ENCODE measurements at places on chromosomes 5 and 9.

- DNase-seq, result no peak
Observed at GRCh38 chr9:76417394-76417793, 23.2 kb upstream of the RFK start.

DNA sequence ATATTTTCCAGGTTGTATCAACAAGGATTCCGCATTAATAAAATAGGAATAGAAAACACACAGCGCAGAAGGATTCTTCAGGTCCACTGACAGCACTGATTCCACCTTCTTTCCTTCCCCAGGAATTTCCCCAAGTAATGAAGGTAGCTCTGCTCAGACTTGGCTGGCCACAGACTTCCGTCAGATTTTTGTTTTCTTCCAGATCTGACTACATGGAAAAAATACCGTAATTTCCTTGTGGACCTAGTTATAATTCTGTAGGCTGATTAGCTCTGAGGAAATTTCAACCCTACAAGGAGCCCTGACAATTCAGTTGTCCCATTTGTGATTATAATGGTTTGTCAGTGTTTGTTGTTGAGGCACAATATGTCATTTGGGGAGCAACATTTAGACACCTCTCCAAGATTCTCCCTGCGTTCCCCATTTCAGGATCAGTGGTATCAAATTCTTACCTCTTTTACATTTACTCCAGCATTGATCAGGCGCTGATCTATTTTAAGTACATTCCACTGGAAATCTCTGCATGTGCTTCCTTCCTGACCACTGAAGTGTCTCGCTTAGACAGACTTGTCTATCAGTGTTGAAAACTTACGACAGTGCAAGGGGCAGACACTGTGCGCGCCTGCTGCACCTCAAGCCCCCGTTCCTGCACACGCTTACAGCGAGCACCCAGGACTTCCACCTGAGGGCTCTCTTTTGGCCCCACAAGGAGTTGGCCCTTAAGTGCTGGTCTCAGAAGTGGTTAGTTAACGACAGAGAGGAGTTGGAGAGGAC lies 94.8 kb downstream of the LHFPL2 start:
- DNase-seq, result no peak

- no peak for DNase-seq
Observed at GRCh38 chr5:149403923-149404745, 25.0 kb upstream of the IL17B start.

DNA sequence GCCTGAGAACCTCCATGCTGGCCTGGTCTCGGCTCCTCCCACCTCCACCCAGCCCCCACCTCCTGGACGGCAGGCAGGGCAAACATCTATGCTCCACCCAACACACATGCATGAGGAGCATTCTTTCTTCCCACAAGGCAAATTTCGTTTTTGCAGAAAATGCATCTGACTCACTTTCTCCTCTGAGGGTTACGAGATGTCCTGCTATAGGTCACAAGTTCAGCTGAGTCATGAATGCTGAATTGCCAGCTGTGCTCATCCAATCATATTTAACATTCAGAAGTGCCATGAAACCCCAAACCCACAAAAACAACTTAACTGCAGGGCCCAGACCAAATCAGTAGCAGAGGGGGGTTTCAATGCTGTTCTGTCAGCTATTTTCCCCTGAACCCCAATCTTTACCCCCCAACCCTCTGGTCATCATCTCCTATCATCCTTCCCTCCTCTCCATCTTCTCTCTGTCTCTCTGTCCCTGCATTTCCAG lies 39.0 kb upstream of the OSMR start:
- no peak for DNase-seq

DNA sequence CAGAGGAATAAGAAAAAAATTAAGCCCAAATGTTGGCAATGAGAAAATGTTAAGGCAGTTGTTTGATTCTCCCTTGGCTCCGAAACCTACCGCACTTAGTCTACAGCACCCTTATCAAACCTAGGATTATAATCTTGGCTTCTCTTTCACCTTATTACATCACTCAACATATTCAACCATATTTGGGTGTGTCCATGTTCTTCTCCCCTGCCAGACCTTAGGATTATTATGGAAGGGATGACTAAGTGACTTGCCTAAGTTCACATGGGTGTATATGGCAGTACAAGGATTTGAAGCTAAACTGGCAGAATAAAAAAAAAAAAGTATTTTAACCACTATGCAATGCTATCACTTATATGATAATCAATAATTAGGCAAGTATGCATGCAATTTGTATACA lies 76.4 kb downstream of the PLK2 start:
- no peak for DNase-seq

- no peak for DNase-seq
Observed at GRCh38 chr9:136255896-136256890, 10.6 kb upstream of the QSOX2 start.

- no peak for DNase-seq
Observed at GRCh38 chr5:84298628-84299027, 86.1 kb downstream of the EDIL3 start.

GRCh38 chr5:2890011-2890410 lies 138.5 kb upstream of the IRX2 start:
- DNase-seq, result no peak

DNA sequence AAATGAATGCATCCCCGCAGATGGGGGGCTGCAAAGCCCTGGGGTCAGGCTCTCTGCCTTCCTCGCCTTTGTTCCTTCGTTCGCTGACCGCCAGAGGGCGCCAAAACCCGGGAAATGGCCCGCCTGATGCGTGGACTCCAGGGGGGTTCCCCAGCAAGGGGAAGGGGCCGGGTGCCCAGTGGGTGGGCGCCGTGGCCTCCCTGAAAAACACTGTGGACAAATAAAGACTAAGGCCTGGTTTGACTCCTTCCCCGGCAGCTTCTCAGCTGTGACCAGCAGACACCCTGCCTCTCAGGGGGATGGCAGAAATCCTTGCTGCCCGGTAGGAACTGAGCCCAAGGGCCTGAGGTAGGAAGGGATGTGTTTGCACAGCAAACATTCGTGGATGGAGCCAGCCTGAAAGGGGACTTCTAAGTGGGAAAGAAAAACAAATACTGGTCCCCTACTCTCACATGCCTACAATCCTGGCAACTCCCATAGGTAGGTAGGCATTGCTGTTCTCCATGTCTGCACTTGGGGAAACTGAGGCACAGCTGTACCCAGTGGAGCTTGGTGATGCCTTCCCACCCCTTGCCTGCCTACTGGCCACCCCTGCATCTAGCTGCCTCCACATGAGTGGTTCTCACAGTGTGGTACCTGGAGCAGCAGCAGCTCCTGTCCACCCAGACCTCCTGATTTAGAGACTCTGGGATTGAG lies 57.7 kb downstream of the DUSP1 start:
- DNase-seq, result peak; percentile 53

GRCh38 chr5:108747111-108747773 lies 455 bp upstream of the FER start:
- DNase-seq, result no peak

- DNase-seq, result no peak
Observed at GRCh38 chr5:98749046-98749445, 24.4 kb upstream of the RGMB start.

GRCh38 chr5:28766565-28767158 lies 1728.3 kb upstream of the CDH9 start:
- no peak for DNase-seq

GRCh38 chr9:135514342-135515082 lies 6.7 kb upstream of the LCN1 start:
- DNase-seq, result no peak

- DNase-seq, result no peak
Observed at GRCh38 chr9:25613709-25614108, 64.5 kb downstream of the TUSC1 start.

DNA sequence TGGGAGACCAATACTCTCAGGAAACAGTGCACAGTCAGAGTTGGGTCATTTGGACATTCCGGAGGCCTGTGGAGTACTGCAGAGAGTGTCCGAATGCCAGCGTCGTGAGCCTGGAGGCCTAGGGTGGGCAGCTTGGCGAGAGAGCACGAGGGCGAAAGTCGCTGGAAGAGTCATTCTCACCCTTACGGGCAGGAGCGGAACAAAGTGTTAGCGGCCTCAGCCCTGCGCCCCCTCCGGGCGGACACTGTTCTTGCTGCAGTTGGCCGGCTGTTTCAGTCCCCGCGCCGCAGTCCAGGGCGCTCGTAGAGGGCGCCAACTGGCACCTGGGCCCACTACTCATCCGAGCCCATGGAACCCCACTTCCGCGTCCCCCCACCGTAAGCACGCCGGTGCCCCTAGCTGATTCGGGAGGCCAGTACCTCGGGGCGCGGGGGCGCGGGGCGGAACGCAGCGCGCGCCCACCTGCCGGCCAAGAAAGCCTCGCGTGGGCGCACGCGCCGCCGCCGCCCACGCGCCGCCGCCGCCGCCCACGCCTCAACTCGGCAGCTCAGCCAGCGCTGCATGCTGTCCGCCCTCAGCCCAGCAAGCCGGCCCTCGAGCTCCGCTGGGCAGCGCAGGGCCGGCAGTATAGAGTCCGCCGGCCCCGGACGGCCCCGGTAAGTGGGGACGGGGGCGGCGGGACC lies 99.7 kb upstream of the CCL21 start:
- no peak for DNase-seq

- DNase-seq, result no peak
Observed at GRCh38 chr9:135134268-135135022, 47.0 kb downstream of the OLFM1 start.

GRCh38 chr5:132813599-132814502 lies 749 bp downstream of the SOWAHA start:
- no peak for DNase-seq

DNA sequence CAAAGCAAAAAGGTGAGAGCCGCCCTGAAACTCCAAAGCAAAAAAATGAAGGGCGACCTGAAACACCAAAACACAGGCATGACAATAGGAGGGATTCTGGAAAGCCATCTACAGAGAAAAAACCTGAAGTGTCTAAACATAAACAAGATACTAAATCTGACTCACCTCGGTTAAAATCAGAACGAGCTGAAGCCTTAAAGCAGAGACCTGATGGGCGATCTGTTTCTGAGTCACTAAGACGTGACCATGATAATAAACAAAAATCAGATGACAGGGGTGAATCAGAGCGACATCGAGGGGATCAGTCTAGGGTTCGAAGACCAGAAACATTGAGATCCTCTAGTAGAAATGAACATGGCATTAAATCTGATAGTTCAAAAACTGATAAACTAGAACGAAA lies 108.8 kb downstream of the NIPBL start:
- DNase-seq, result no peak

GRCh38 chr5:132012371-132013005 lies 1.0 kb upstream of the ACSL6 start:
- DNase-seq, result no peak

DNA sequence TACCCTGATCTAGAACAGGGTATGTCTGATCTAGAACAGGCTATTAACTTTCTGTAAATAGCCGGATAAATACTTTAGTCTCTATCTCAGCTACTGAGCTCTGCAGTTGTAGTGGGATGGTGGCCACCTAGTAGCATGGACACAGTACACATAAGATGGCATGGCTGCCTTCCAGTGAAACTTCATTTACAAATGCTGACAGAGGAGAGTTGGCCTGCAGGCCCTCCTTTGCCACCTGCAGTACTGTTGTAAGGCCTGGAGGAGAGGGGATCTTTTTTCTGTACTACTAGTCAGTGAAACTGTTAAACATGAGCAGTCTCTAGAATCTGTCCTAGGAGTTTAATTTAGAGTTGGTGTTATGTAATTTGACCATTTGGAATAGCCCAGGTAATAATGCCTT lies 86.0 kb downstream of the TRIO start:
- DNase-seq, result no peak

DNA sequence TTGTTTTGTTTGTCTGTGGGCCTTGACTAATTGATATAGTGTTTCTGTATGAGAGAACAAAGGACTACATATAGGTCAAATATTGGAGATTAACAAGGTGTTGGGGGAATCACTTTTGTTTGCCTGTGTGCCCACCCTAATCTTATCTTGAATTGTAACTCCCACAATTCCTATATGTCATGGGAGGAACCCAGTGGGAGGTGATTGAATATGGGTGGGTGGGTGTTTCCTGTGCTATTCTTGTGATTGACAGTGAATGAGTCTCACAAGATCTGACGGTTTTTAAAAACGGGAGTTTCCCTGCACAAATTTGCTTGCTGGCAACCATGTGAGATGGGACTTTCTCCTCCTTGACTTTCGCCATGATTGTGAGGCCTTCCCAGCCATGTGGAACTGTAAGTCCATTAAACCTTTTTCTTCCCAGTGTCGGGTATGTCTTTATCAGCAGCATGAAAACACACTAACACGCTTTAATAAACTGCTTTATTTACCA lies 64.9 kb upstream of the HSPB3 start:
- no peak for DNase-seq

DNA sequence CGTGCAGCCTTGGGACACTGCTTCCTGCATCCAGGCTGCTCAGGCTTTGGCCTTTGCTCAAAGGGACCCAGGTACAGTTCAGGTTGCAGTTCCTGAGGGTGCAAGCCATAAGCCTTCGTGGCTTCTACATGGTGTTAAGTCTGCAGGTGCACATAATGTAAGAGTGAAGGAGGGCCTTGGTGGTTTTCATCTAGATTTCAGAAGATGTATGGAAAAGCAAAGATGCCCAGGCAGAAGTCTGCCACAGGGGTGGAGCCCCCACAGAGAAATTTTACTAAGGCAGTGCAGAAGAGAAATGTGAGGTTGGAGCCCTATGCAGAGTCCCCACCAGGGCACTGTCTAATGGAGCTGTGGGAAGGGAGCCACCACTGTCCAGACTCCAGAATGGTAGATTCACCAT lies 200.9 kb downstream of the ICE1 start:
- DNase-seq, result no peak

GRCh38 chr9:88837731-88838130 lies 153.5 kb upstream of the S1PR3 start:
- no peak for DNase-seq

- DNase-seq, result no peak
Observed at GRCh38 chr5:73917433-73917832, 291.4 kb downstream of the ARHGEF28 start.

GRCh38 chr5:161085056-161085455 lies 233.0 kb upstream of the ATP10B start:
- DNase-seq, result no peak

- DNase-seq, result no peak
Observed at GRCh38 chr9:127971357-127972235, 9.2 kb downstream of the EEIG1 start.

GRCh38 chr9:114105236-114105635 lies 6.1 kb upstream of the KIF12 start:
- DNase-seq, result no peak

GRCh38 chr9:13020146-13021040 lies 245.6 kb downstream of the LURAP1L start:
- no peak for DNase-seq

- DNase-seq, result no peak
Observed at GRCh38 chr5:173246135-173246495, 11.1 kb upstream of the NKX2-5 start.

All from bone marrow (tissue), 2 donors.